Pancreas (tissue), 10 donors: ENCODE measurements at places on chromosomes 11 and 22. TPM values are rescaled to one million over a fixed set of nuclear protein-coding genes. Genes with fewer than 3 reads are reported as not detected.

CDCA5 gene
- 0.27 TPM for polyA plus RNA-seq

FOLR3 gene
- not detected for polyA plus RNA-seq

CDC45 gene
- 0.84 TPM for polyA plus RNA-seq

GAL3ST3 gene
- polyA plus RNA-seq = 0.27 TPM

PATE2 gene
- polyA plus RNA-seq = not detected

CASP5 gene
- polyA plus RNA-seq = not detected

PPP1CA gene
- polyA plus RNA-seq = 57.7 TPM

RIC8A gene
- polyA plus RNA-seq = 39.6 TPM

SOX6 gene
- polyA plus RNA-seq = 5.6 TPM

NRXN2 gene
- 0.89 TPM for polyA plus RNA-seq

LARGE2 gene
- polyA plus RNA-seq = 48.4 TPM

LAYN gene
- 1.2 TPM for polyA plus RNA-seq

P2RX6 gene
- 2.9 TPM for polyA plus RNA-seq
